ENCODE measurements at places on chromosomes 4 and X. TPM values are rescaled to one million over a fixed set of nuclear protein-coding genes. Genes with fewer than 3 reads are reported as not detected.
A peak's percentile ranks its signal among the peaks of the same experiment; 100 is the strongest.

FGA gene
- 579 TPM for polyA plus RNA-seq

XKRX gene
- polyA plus RNA-seq = 1.1 TPM

STPG2 gene
- 0.94 TPM for polyA plus RNA-seq

MAGEC3 gene
- polyA plus RNA-seq = not detected

DNA sequence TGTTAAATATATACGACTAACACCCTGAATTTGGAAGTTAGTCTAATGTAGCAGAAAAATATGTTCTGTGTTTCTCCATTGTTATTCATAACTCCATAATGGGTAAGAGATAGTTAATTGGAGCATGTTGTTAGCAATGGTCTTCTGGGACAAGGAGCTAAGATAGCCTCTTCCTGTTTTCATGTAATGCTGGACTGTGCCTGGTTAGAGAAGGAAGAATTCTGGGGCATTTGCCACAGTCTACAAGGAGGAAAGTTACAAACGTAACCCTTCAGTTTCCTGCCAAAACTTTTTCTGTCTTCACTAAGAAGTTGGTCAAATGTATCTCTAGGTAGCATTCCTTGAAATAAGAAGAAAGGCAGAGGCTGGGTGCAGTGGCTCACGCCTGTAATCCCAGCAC lies 5.8 kb downstream of the PRDX4 start:
- H3K36me3 ChIP-seq = no peaks in the 10 kb centered on the region
- H3K4me1 ChIP-seq = no peaks in the 10 kb centered on the region
- no peak overlapping the region for H3K27ac ChIP-seq
- H3K4me3 ChIP-seq = no peak overlapping the region

ARMCX4 gene
- polyA plus RNA-seq = 5.2 TPM

DNA sequence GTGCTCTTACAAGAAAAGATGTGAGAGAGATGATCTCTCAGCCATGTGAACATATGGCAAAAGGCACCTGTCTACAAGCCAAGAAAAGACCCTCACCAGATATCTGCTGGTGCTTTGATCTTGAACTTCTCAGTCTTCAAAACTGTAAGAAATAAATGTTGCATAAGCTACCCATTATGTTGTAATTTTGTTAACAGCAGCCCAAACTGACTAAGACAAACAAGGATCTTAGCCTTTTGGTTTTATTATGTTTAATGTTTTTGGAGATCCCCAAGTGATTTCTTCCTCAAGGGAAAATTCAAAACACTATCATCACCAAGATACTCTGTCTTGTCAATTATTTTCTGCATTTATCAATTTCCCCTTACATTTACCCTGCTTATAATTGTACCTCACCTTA lies 21.8 kb upstream of the CCNI start:
- peaks cover 3% of the 10 kb centered on the region for H3K4me1 ChIP-seq
- H3K27me3 ChIP-seq = no peaks in the 10 kb centered on the region
- H3K27ac ChIP-seq = no peak overlapping the region

- no peaks in the 10 kb centered on the region for H3K4me1 ChIP-seq
- H3K36me3 ChIP-seq = no peaks in the 10 kb centered on the region
- H3K4me3 ChIP-seq = no peak overlapping the region
- no peaks in the 10 kb centered on the region for H3K27me3 ChIP-seq
- no peak for DNase-seq
These were observed 77.6 kb upstream of the ETNPPL start for GRCh38 chr4:108840426-108840975.

GRCh38 chrX:154296731-154297130 lies 1.1 kb downstream of the TKTL1 start:
- no peak overlapping the region for H3K4me3 ChIP-seq
- DNase-seq = no peak
- no peaks in the 10 kb centered on the region for H3K36me3 ChIP-seq
- no peaks in the 10 kb centered on the region for H3K4me1 ChIP-seq
- H3K27ac ChIP-seq = no peak overlapping the region

GRCh38 chrX:45621376-45622041 lies 420.8 kb upstream of the DIPK2B start:
- no peak for DNase-seq
- H3K4me3 ChIP-seq = no peak overlapping the region
- H3K4me1 ChIP-seq = no peaks in the 10 kb centered on the region
- no peaks in the 10 kb centered on the region for H3K36me3 ChIP-seq
- no peaks in the 10 kb centered on the region for H3K27me3 ChIP-seq

MAGEA2B gene
- polyA plus RNA-seq = 0.86 TPM

C1QTNF7 gene
- polyA plus RNA-seq = 1.4 TPM

GRCh38 chrX:138128027-138128671 lies 562.2 kb downstream of the ZIC3 start:
- H3K36me3 ChIP-seq = no peaks in the 10 kb centered on the region
- DNase-seq = peak; percentile 40
- H3K27me3 ChIP-seq = no peaks in the 10 kb centered on the region
- H3K4me3 ChIP-seq = no peak overlapping the region
- no peak overlapping the region for H3K27ac ChIP-seq

F8A3 gene
- 11.9 TPM for polyA plus RNA-seq

- no peak for DNase-seq
- no peak overlapping the region for H3K27ac ChIP-seq
- no peaks in the 10 kb centered on the region for H3K36me3 ChIP-seq
- no peak overlapping the region for H3K4me3 ChIP-seq
- H3K4me1 ChIP-seq = peaks cover 19% of the 10 kb centered on the region
These were observed 35.3 kb downstream of the ATXN3L start for GRCh38 chrX:13284570-13284969.

- no peaks in the 10 kb centered on the region for H3K4me1 ChIP-seq
- H3K36me3 ChIP-seq = no peaks in the 10 kb centered on the region
- no peak overlapping the region for H3K27ac ChIP-seq
These were observed 6.3 kb downstream of the TMEM154 start for GRCh38 chr4:152673489-152673888.

DNA sequence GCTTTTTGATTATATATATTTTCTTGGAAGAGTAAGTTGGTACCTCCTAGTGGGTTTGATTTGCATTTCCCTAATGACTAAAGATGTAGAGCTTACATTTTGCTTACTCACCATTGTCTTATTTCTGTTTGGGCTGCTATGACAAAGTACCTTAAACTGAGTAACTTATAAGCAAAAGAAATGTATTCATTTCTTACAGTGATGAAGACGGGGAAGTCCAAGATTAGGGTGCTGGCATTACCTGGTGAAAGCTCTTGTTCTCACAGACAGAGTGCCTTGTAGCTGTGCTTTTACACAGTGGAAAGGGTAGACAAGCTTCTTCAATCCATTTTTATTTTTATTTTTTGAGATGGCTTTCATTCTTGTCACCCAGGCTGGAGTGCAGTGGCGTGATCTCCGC lies 229.2 kb upstream of the AGA start:
- no peak for DNase-seq
- H3K27me3 ChIP-seq = no peaks in the 10 kb centered on the region
- no peak overlapping the region for H3K4me3 ChIP-seq
- no peak overlapping the region for H3K27ac ChIP-seq
- no peaks in the 10 kb centered on the region for H3K4me1 ChIP-seq

- H3K4me1 ChIP-seq = no peaks in the 10 kb centered on the region
- H3K27me3 ChIP-seq = no peaks in the 10 kb centered on the region
- H3K4me3 ChIP-seq = no peak overlapping the region
- H3K36me3 ChIP-seq = no peaks in the 10 kb centered on the region
- no peak for DNase-seq
- H3K27ac ChIP-seq = no peak overlapping the region
These were observed 42.1 kb downstream of the ZCCHC13 start for GRCh38 chrX:74346088-74346487.

FAM236B gene
- polyA plus RNA-seq = not detected

GDPD2 gene
- polyA plus RNA-seq = 2.2 TPM

SERPINA7 gene
- polyA plus RNA-seq = 47.5 TPM

DNA sequence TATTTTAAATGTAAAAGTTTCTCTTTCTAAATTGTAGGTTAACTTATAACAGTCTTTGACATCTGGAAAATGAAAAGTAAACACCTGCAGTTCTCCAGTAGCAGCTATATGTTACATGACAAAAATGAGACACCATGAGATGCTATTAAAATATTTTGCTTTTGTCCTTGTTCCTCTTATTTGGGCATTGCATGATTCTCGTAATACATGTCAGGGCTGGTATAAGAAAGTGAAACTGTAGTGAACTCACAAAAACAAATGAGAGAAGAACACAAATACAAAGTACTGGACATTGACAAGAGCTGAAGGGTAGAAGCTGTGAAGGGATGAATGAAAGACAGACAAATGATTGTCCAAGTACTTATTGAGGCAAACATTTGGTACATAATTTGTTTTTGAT lies 9.0 kb downstream of the GK2 start:
- H3K4me1 ChIP-seq = no peaks in the 10 kb centered on the region
- no peaks in the 10 kb centered on the region for H3K36me3 ChIP-seq
- no peak overlapping the region for H3K4me3 ChIP-seq
- no peak for DNase-seq
- no peak overlapping the region for H3K27ac ChIP-seq
- H3K27me3 ChIP-seq = no peaks in the 10 kb centered on the region

GRCh38 chr4:72888331-72888730 lies 181.2 kb downstream of the COX18 start:
- no peak overlapping the region for H3K4me3 ChIP-seq
- H3K27me3 ChIP-seq = no peaks in the 10 kb centered on the region
- H3K36me3 ChIP-seq = no peaks in the 10 kb centered on the region
- peaks cover 23% of the 10 kb centered on the region for H3K4me1 ChIP-seq

- H3K27me3 ChIP-seq = no peaks in the 10 kb centered on the region
- H3K4me1 ChIP-seq = peaks cover 3% of the 10 kb centered on the region
- H3K27ac ChIP-seq = peak overlapping the region; percentile 30
- no peak overlapping the region for H3K4me3 ChIP-seq
These were observed 290.6 kb upstream of the BOD1L1 start for GRCh38 chr4:13918110-13918509.

GRCh38 chrX:130556951-130557350 lies 155.2 kb downstream of the RBMX2 start:
- H3K36me3 ChIP-seq = no peaks in the 10 kb centered on the region
- DNase-seq = no peak
- no peak overlapping the region for H3K27ac ChIP-seq
- H3K27me3 ChIP-seq = no peaks in the 10 kb centered on the region
- H3K4me3 ChIP-seq = no peak overlapping the region
- H3K4me1 ChIP-seq = no peaks in the 10 kb centered on the region

MAGEA10 gene
- not detected for polyA plus RNA-seq

GRCh38 chr4:106809076-106809475 lies 227.0 kb downstream of the DKK2 start:
- H3K27me3 ChIP-seq = no peaks in the 10 kb centered on the region
- no peaks in the 10 kb centered on the region for H3K36me3 ChIP-seq
- DNase-seq = peak; percentile 49
- H3K4me1 ChIP-seq = peaks cover under 1% of the 10 kb centered on the region
- no peak overlapping the region for H3K27ac ChIP-seq

XAGE1A gene
- not detected for polyA plus RNA-seq

ZBTB49 gene
- 2.2 TPM for polyA plus RNA-seq

GRCh38 chr4:162356181-162356580 lies 192.4 kb upstream of the FSTL5 start:
- no peaks in the 10 kb centered on the region for H3K4me1 ChIP-seq
- H3K27ac ChIP-seq = no peak overlapping the region
- H3K4me3 ChIP-seq = no peak overlapping the region
- H3K36me3 ChIP-seq = no peaks in the 10 kb centered on the region
- DNase-seq = no peak

MAOB gene
- 80.5 TPM for polyA plus RNA-seq

EDNRA gene
- polyA plus RNA-seq = 19.0 TPM

P2RY10 gene
- not detected for polyA plus RNA-seq

CWH43 gene
- not detected for polyA plus RNA-seq

GRCh38 chr4:71765350-71765749 lies 18.5 kb downstream of the GC start:
- no peak overlapping the region for H3K27ac ChIP-seq
- no peaks in the 10 kb centered on the region for H3K27me3 ChIP-seq
- no peaks in the 10 kb centered on the region for H3K36me3 ChIP-seq
- no peaks in the 10 kb centered on the region for H3K4me1 ChIP-seq
- H3K4me3 ChIP-seq = no peak overlapping the region

DNA sequence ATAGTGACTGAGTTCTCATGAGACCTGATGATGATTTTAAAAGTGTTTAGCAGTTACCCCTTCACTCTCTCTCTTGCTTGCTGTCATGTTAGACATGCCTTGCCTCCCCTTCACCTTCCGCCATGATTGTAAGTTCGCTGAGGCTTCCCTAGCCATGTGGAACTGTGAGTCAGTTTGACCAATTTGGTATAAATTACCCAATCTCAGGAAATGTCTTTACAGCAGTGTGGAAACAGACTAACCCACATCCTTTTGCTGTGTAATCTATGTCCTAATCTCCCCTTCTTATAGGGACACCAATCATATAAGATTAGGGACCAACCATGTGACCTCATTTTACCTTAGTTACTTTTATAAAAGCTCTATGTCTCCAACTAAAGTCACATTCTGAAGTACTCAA lies 677.8 kb downstream of the ADGRL3 start:
- no peaks in the 10 kb centered on the region for H3K36me3 ChIP-seq
- H3K4me1 ChIP-seq = no peaks in the 10 kb centered on the region
- no peak overlapping the region for H3K27ac ChIP-seq
- DNase-seq = no peak
- no peaks in the 10 kb centered on the region for H3K27me3 ChIP-seq

DNA sequence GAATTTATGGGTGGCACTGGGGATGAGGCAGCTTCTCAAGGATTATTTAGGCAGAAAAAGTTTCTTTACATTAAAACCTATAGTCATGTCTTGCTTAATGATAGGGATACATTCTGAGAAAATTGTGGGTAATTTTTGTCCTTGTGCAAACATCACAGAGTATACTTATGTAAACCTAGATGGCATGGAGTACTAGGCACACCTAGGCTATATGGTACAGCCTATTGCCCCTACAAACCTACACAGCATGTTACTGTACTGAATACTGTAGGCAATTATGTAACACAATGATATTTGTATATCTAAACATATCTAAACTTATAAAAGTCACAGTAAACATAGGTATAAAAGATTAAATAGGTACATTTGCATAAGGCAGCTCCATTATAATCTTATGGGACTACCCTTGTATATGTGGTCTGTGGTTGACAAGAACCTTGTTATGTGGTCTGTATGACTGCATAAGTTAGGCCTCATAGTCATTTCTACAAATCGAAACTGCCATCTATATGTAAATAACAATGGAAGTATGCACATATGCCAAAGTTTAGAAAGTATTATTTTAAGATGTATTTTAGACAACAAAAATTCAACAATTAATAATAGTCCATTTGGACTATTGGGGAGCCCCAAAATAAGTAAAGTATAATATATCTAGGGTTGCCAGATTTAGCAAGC lies 87.3 kb downstream of the CFAP299 start:
- H3K4me3 ChIP-seq = no peak overlapping the region
- no peaks in the 10 kb centered on the region for H3K27me3 ChIP-seq
- no peaks in the 10 kb centered on the region for H3K36me3 ChIP-seq
- no peaks in the 10 kb centered on the region for H3K4me1 ChIP-seq

Measured in hepatocyte (in vitro differentiated cells).